ENCODE measurements at places on chromosomes 2 and 18.

DNA sequence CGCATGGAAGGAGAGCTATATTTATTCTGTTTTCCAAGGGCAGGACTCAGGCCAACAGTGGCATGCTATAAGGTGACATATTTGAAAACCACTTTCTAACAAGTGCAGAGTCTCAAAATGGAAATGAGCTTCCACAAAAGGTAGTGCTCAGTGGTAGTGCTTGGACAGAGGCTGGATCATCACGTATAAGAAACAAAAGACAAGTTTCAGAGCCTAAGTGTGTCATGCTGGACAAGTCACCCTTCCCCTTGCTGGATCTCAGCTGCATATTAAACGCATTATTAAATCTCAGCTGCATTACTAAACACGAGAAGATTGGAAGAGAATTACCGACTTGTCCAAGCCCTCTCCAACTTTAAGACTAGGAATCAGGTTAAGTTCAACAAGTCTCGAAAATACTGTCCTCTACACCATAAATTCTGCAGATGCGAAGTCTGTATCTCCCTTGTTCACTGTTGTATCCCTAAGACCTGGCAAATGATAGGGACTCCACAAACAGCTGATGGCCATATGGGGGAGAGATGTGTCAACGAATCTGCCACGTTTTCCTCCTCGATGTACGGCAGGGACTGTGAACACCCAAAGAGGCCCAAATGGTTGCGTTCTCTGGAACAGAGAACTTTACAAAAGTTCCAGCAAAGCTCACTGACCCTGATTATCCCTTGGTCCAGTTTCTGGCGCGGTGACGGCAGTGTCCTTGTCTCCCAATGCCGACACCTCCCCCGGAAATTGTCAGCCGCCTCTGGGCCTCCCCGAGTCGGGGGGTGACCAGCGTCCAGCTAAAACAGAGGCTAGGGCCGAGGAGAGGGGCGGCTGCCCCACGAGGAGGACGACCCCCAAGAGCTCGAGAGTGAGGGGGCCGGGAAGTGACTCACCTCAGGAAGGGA, 611 bp downstream of the NOL10 start:
- DNase-seq = peak; percentile 14

DNA sequence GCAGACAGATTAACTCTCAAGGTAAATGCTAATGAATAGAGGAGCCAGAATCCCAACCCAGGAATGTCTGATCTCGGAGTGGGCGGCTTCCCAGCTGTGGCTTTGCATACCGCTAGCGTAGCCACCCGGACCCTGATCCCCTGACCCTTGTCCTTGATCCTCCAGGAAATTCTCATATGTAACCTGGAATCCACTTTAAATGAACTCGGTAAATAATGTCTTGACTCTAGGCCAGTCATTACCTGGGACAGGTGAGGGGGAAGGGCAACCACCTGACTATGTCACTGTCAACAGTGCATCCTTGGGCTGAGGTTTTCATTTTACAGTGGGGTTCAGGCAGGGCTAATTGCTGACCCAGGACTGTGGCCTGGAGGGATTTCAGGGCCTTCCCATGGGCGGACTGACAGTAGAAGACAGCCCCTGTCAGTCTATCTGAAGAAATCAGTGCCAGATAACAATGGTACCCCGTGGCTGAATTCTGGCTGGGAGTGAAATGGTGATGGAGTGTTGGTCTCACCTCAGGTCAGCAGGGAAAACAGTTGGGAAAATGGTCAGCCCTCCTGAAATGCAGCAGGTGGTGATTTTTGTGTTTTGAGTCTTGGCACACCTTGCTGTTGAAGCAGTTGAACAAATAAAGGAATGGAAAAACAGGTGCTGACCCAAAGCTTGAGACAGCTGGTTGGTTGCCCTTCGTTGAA, 9.6 kb downstream of the ACKR3 start:
- DNase-seq = no peak

DNA sequence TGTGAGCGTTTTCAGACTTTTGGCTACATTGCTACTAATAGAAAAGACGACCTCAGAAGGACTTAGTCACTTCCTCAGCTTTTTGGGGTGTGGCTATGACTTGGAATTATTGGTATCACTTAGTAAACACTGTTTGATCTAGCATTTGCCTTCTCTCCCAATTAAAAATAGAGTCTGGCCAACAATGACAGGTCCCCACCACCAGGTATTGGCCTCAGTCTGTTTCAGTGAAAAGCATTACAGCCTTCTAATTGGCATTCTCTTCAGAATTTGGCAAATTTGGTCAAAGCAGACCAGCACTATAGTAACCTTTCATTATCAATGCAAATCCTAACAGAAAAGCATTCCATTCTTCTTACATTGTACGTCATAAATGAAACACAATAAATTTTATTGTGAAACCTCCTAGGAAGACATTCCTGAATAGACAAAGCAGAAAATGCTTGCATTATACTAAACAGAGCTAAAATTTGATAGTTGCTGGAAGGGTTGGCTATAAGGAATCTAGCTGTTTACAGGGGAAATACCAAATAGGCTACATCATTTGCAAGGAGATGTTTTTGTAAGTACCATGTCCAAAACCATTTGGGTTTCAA, 613.9 kb downstream of the IRS1 start:
- no peak for DNase-seq

DNA sequence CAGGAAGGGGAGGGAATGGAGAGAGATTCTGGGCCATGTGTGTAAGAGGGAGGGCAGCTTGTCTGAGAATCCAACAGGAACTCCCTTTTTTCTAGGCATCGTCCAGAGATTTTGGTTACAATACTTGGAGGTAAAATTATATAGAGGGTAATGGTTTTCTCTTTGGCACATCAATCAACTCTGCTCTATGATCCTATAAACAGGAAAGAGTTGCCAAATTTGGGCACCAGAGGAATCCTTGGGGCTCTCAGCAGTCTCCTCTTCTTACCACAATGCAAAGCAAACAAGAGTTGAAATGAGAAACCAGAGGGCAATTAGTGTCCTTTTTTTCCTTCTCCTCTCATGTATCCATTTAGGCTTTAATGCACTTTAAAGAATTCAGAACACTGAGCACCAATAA, 243.4 kb downstream of the SLC8A1 start:
- DNase-seq = no peak

DNA sequence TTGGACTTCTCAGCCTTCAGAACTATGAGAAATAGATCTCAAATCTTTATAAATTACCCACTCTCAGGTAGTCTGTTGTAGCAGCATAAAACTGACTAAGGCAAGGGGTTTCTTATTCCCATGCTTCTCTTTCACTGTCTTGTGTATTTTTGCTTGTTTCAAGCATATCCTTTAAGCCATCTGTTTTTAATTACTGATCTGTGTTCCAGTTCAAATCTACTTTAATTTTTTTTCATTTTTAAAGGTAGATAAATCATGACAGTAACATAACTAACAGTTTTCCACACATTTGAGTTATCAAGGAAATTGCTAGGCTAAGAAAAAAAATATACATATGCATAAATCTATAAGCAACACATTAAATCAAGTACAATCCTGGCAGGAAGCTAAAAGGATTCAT, 317.9 kb upstream of the TNP1 start:
- DNase-seq = no peak

DNA sequence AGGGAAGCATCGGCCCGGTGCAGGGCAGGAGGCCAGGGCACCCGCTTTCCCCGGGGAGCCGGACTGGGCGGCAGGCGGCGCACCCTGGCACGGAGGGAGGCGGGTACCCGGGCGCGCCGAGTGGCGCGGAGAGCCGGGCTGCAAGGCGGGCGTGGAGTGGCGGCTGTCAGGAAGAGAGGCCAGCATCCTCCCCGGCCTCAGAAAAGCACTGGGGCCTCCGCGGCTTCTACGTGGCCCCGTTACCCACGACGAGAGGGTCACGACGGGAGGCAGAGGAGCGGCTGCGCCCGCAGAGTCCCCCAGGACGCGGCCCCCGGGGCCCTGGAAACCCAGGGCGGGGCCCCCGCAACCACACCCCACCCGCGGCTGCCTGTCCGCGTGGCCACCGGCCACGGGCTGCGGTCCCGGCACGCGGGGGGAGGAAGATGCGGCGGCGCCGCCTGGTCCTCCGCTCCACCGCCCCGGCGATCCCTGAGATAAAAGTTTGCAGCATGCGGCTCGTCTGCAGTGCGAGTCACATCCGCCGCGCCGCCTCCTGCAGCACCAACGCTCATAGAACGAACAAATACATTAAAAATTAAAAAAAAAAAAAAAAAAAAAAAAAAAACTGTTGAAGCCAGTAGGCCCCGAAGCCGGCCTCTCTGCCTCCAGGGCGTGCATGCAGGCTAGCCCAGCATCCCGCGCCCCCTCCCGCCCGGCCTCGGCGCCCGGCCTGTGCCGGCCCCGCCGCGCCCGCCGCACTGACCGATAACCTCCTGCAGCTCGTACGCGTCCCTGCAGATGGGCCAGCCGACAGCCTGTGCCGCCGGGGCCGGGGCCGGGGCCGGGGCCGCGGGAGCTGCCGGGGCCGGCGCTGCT, 683 bp downstream of the STK39 start:
- DNase-seq = peak; percentile 80

DNA sequence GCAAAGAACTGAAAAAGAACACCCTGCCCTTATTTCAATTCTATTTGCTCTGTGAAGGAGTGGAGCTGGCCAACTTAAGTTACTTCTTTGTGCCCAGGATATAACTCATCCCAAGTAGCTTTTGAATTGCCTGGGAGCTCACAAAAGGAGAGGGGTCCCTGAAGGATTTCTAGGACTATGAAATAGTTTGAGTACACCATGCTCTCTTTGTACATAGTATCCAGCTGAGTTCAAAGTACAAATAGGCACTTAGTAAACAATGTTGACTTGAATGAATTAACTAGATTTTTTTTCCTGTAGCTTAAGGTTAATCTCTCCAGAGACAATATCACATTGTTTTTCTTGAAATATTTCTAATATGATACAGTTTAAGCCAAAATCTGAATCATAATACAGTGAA, 47.7 kb downstream of the ZC3H15 start:
- no peak for DNase-seq

DNA sequence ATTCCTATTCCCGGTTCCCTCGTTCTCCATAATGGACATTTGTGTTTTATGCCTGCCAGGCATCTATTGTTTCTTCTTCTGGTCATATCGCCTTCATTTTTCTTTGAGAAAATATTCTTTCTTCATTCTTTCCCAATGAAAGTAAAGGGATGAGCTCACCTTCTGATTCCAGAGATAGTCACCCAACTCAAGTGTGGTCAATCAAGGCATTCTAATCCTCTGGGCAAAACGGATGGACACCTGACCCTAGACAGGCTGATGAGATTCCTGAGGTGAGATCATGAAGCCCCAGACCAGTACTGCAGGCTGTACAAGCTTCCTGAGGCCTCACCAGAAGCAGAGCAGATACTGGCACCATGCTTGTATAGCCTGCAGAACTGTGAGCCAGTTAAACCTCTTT, 52.8 kb downstream of the GAD1 start:
- DNase-seq = no peak

DNA sequence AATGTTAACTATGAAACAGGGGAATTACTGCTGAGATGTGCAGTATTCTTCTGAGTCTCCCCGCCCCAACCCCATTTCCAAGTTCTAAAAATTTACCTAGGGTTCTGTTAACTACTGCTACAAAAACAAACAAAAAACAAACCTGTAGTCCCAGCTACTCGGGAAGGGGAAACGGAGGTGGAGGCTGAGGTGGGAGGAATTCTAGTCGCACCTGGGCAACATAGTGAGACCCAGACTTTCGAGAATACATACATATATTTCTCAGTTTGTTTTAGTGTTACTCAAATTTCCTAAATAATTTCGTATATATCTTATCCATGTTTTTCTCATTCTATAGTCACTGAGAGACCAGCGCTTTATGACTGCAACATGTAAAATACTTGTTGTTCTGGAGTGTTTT, 989 bp downstream of the STAM2 start:
- DNase-seq = no peak

DNA sequence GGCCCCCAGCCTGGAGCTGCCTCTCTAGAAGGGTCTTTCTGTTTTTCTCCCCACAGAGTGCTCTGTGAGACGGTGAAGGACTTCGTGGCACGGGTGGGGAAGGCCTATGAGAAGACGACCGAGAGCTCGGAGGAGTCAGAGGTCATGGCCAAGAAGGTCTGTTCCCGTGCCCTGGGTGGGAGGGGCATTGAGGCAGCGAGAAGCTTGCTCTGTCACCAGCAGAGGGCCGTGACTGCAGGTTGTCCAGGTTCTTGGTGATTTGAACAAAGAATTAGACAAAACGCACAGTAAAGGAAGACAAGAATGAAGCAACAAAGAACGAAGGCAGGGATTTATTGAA, 93.9 kb downstream of the DGKD start:
- no peak for DNase-seq

GRCh38 chr2:45915523-45915922, 264.0 kb downstream of the PRKCE start:
- DNase-seq = no peak

DNA sequence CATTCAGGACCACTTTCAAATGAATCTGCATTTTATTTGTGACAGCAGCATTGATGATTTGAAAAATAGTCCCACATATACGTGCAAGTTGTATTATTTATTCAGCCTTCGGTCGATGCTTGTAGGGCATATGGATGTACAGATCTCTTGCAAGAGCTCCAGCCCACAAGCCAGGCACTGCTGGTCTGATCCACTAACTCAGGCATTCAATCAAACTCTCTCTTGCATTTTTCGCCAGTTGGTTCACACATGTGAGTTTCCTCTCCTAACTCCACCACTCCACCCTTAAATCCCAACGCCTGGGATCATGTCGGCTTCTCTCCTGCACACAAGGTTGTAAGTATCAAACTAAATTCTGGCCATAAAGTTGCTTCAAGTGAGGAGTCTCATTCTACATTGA, 318.7 kb downstream of the CYP26B1 start:
- DNase-seq = no peak

Measured in activated CD4-positive, alpha-beta T cell treated with anti-CD3 and anti-CD28 coated beads, Interleukin-2, Interleukin-6, amounts not matched to agents 100 ng/mL and 50 ng/mL, durations not matched to agents 16 hours and 8 hours (primary cell).